ENCODE measurements at places on chromosomes 3 and 15. TPM values are rescaled to one million over a fixed set of nuclear protein-coding genes. Genes with fewer than 3 reads are reported as not detected.

GRCh38 chr3:134197681-134198261 is 52.9 kb downstream of the RYK start:
- H3K36me3 ChIP-seq: peaks cover 22% of the 10 kb centered on the region
- H3K4me1 ChIP-seq: peaks cover 2% of the 10 kb centered on the region

DNA sequence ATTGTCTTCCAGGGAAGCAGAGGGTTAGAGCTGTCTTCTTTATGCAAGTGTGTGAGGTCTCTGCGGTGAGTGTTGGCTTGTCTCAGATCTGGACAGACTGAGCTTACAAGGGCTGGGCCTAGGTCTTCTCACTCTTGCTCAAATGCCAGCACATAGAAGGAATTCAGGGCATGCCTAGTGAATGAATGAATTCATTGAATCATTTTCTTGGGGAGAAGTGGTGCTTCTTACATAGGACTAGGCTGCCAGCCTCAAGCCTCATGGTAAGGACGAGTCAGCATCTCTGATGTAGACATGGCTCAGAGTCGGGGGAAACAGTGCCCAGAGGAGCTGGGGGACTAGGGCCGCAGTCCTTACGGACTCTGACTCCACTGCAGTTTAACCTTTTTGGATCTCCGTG is 17.2 kb downstream of the MKRN2 start:
- H3K4me1 ChIP-seq: peaks cover 3% of the 10 kb centered on the region
- no peak overlapping the region for H3K4me3 ChIP-seq
- no peaks in the 10 kb centered on the region for H3K27me3 ChIP-seq
- H3K36me3 ChIP-seq: peaks cover 59% of the 10 kb centered on the region
- H3K27ac ChIP-seq: no peak overlapping the region
- no peak for DNase-seq

GRCh38 chr15:77069521-77070121 is 1.3 kb downstream of the TSPAN3 start:
- H3K27me3 ChIP-seq: no peaks in the 10 kb centered on the region
- peaks cover 32% of the 10 kb centered on the region for H3K4me1 ChIP-seq
- H3K36me3 ChIP-seq: peaks cover 10% of the 10 kb centered on the region
- peak overlapping the region; percentile 71 for H3K27ac ChIP-seq
- no peak for DNase-seq

GRCh38 chr3:135191708-135192107 is 396.6 kb downstream of the EPHB1 start:
- DNase-seq: no peak
- H3K4me1 ChIP-seq: no peaks in the 10 kb centered on the region
- H3K27me3 ChIP-seq: no peaks in the 10 kb centered on the region
- H3K27ac ChIP-seq: no peak overlapping the region
- H3K4me3 ChIP-seq: no peak overlapping the region

DNA sequence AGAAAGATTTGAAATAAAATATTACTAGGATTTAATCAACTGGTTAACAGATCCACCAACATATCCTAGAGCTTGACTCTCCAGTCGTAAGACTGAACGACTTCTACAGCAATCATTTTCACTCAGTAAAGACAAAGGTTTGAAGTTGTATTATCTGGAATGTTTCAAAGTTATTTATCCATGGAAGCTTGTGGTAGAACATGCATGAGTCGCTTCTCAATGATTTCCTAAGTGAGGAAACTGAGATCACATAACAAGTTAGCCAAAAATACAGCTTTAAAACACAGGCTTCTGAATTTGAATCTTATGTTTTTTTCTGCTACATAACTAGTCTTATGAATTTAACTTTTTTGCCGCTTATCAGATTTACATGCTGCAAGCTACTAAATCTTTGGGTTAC is 241.8 kb downstream of the FOXP1 start:
- no peak overlapping the region for H3K4me3 ChIP-seq

DNA sequence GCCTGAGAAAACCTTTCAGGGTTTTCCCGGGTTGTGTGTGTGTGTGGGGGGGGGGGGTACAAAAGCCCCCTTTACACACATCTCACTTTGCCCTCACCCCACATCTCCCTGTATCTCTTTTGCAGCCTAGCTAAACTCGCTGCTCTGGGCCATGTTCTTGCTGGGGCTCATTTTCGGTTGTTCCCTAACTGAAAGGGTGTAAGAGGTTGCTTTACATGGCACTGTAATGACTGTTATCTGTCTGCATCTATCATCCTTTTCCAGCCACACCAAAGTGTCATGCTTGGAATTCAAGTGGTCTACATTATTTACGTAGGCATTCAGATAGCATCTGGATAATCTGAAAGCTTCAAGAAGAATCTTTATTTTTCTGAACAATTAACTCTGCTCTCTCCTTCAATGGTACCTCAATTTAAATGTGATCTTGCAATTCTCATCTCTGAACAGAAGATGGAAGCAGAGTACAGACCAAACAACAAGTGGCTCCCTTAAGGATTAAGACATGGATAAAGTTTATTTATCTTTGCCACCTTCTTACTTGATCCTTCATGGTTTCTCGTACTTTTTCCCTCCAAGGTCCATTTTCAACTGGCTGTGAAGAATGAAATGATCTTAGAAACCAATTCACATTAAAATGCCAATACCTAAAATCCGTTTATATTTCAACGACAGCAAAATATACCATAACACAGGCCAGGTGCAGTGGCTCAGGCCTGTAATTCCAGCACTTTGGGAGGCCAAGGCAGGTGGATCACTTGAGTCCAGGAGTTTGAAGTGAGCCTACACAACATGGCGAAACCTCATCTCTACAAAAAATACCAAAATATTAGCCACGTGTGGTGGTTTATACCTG is 34.9 kb downstream of the DCLK3 start:
- no peak for DNase-seq
- H3K4me3 ChIP-seq: no peak overlapping the region
- H3K36me3 ChIP-seq: no peaks in the 10 kb centered on the region
- no peaks in the 10 kb centered on the region for H3K27me3 ChIP-seq

GRCh38 chr15:95017666-95018328 is 786.4 kb downstream of the MCTP2 start:
- H3K27me3 ChIP-seq: peaks cover 9% of the 10 kb centered on the region
- DNase-seq: no peak
- no peak overlapping the region for H3K4me3 ChIP-seq
- H3K27ac ChIP-seq: no peak overlapping the region
- H3K4me1 ChIP-seq: no peaks in the 10 kb centered on the region

GRCh38 chr3:11156026-11156410 is 1.7 kb downstream of the HRH1 start:
- H3K27ac ChIP-seq: no peak overlapping the region
- H3K36me3 ChIP-seq: no peaks in the 10 kb centered on the region
- no peak overlapping the region for H3K4me3 ChIP-seq
- no peak for DNase-seq

DNA sequence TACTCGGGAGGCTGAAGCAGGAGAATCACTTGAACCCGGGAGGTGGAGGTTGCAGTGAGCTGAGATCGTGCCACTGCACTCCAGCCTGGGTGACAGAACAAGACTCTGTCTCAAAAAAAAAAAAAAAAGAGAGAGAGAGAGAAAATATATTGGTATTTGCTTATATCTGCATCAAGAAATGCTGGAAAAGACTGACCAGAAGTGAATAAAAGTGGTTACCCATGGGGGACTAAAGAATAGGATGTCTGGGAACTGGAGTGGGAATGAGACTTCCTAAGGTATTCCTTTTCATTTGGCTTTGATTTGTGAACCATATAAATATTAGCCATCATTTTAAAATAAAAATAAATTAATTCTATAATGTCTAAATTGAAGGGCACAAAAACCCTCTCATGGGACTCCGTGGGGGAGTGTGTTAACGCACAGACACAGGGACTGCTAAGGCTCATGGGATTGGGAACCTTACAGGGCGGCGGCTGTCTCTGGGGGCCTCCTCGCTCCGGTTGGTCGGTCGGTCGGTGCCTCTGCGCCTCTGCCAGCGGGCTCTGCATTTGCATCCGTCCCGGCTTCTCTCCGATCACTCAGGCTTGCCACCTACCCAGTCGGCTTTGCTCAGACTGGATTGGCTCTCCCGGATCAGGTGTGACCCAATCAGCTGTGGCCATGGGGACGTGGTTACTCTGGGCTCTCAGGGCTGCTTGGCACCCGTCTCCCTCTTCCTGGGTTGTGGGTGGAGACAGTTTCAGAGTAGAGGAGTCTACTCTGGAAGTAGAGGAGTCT is 12.7 kb upstream of the TSPAN3 start:
- peak overlapping the region; percentile 23 for H3K27ac ChIP-seq
- peak overlapping the region; percentile 61 for H3K4me3 ChIP-seq
- peaks cover 3% of the 10 kb centered on the region for H3K27me3 ChIP-seq
- H3K36me3 ChIP-seq: no peaks in the 10 kb centered on the region

RPL22L1 gene
- total RNA-seq: 376 TPM

GRCh38 chr3:29912600-29913288 is 631.9 kb downstream of the RBMS3 start:
- H3K4me3 ChIP-seq: no peak overlapping the region
- peaks cover 35% of the 10 kb centered on the region for H3K27me3 ChIP-seq
- DNase-seq: no peak
- peaks cover 3% of the 10 kb centered on the region for H3K4me1 ChIP-seq
- H3K27ac ChIP-seq: no peak overlapping the region
- no peaks in the 10 kb centered on the region for H3K36me3 ChIP-seq

GRCh38 chr3:194686816-194687637 is 1.3 kb downstream of the FAM43A start:
- H3K4me3 ChIP-seq: peak overlapping the region; percentile 78
- peak; percentile 44 for DNase-seq
- peaks cover 57% of the 10 kb centered on the region for H3K4me1 ChIP-seq

CCR5 gene
- total RNA-seq: 0.08 TPM

PRR20G gene
- total RNA-seq: not detected

DNA sequence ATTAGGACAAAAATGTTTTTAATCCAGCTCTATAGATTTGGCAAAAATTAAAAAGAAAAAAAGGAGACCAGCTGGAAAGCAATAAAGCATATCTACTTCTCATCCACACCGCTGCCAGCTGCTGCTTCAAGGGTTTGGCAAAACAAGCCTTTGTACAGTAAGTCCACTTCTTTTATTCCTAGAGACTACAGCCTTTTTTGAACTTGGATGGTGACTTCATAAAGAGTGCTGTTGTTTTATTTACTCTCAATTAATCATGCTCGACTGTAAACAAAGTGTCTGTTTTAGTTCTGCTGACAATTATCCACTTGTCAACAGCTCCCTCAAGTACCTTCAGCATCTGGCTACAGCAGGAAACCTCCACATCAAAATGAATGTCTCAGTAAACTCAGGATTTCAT is 12.3 kb upstream of the FOXB1 start:
- no peak overlapping the region for H3K27ac ChIP-seq
- H3K36me3 ChIP-seq: no peaks in the 10 kb centered on the region
- peaks cover 78% of the 10 kb centered on the region for H3K27me3 ChIP-seq
- no peak for DNase-seq
- peaks cover 23% of the 10 kb centered on the region for H3K4me1 ChIP-seq
- H3K4me3 ChIP-seq: no peak overlapping the region

GRCh38 chr15:80026754-80027153 is 32.7 kb upstream of the ZFAND6 start:
- peaks cover 8% of the 10 kb centered on the region for H3K4me1 ChIP-seq
- H3K27ac ChIP-seq: no peak overlapping the region
- peaks cover 5% of the 10 kb centered on the region for H3K27me3 ChIP-seq
- H3K36me3 ChIP-seq: no peaks in the 10 kb centered on the region

- no peaks in the 10 kb centered on the region for H3K4me1 ChIP-seq
- H3K36me3 ChIP-seq: no peaks in the 10 kb centered on the region
- no peak overlapping the region for H3K4me3 ChIP-seq
- DNase-seq: no peak
Observed at GRCh38 chr15:56866803-56867202, 51.6 kb upstream of the TCF12 start.

- DNase-seq: no peak
- H3K36me3 ChIP-seq: no peaks in the 10 kb centered on the region
- no peak overlapping the region for H3K27ac ChIP-seq
Observed at GRCh38 chr15:40157778-40158447, 3.0 kb upstream of the BUB1B start.

DNA sequence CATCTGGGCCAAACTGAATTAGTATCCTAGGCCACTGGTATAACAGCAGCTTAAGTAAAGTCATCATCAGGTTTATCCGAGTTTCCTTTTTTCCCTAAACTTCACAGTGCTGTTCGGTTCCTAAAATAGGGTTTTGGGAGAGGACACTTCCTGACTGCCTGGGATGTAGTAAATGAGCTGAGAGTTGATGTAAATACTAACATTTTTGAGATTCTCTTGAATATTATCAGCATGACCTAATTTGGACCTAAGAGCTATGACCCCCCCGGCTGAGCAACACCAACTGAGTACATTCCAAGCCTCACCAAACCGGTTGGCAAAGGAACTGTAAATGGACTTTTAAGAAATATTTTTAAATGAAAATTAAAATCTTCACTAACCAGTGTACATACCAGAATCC is 78.8 kb downstream of the IL5RA start:
- no peaks in the 10 kb centered on the region for H3K27me3 ChIP-seq
- no peak overlapping the region for H3K4me3 ChIP-seq
- H3K36me3 ChIP-seq: no peaks in the 10 kb centered on the region
- DNase-seq: no peak
- no peak overlapping the region for H3K27ac ChIP-seq

DNA sequence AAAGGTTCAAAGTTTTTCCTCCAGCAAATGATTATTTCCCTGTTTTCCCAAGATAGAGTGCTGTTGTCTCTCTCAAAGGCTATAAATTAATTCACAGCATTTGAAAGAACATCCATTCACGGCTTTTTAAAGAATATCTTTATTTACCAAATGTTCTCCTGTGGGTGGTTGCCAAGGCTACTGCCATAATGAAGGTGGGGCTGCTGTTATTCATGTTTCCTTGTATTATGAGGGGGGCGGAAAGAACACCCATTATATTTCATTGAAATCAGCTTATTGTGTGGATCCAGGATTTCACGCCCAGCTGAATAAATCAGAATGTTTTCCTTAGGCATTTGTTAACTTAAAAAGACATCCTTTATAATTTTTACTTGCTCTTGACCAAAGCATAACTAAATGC is 10.1 kb downstream of the SRP14 start:
- H3K27ac ChIP-seq: no peak overlapping the region
- no peak overlapping the region for H3K4me3 ChIP-seq
- no peaks in the 10 kb centered on the region for H3K4me1 ChIP-seq
- H3K27me3 ChIP-seq: no peaks in the 10 kb centered on the region

- no peaks in the 10 kb centered on the region for H3K36me3 ChIP-seq
- H3K4me3 ChIP-seq: no peak overlapping the region
- no peak overlapping the region for H3K27ac ChIP-seq
- no peaks in the 10 kb centered on the region for H3K4me1 ChIP-seq
- DNase-seq: no peak
Observed at GRCh38 chr3:193737191-193737751, 144.3 kb downstream of the OPA1 start.

- H3K36me3 ChIP-seq: no peaks in the 10 kb centered on the region
- H3K4me1 ChIP-seq: peaks cover 2% of the 10 kb centered on the region
- H3K27ac ChIP-seq: no peak overlapping the region
- no peak overlapping the region for H3K4me3 ChIP-seq
Observed at GRCh38 chr15:74525309-74525708, 15.7 kb upstream of the ARID3B start.

DNA sequence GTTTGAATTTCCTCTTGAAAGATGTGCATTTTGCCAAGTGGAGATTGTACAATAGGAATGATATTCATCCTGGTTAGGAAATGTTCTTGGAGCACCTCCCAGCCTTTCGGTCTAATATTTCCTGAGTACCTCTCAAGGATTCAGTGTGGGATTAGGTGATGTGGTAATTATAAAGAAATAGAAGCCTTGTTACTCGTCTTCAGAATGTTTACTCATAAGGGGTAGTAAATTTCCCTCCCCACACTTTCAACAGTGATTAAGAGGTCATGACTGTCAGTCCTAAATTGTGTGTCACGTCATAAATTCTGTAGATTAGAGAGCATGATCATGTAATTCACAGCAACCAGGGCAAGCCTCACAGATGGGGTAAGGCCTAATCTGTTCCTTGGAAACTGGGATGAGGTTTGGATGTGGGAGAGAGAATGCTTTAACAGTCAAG is 633.1 kb upstream of the TBL1XR1 start:
- no peak for DNase-seq
- no peak overlapping the region for H3K27ac ChIP-seq
- H3K4me3 ChIP-seq: no peak overlapping the region
- H3K27me3 ChIP-seq: no peaks in the 10 kb centered on the region
- H3K36me3 ChIP-seq: no peaks in the 10 kb centered on the region

DUOX1 gene
- 0.14 TPM for total RNA-seq

Measured in activated naive CD8-positive, alpha-beta T cell treated with anti-CD3 and anti-CD28 coated beads for 36 hours (primary cell).